ENCODE measurements at places on chromosomes 16 and 17.

DNA sequence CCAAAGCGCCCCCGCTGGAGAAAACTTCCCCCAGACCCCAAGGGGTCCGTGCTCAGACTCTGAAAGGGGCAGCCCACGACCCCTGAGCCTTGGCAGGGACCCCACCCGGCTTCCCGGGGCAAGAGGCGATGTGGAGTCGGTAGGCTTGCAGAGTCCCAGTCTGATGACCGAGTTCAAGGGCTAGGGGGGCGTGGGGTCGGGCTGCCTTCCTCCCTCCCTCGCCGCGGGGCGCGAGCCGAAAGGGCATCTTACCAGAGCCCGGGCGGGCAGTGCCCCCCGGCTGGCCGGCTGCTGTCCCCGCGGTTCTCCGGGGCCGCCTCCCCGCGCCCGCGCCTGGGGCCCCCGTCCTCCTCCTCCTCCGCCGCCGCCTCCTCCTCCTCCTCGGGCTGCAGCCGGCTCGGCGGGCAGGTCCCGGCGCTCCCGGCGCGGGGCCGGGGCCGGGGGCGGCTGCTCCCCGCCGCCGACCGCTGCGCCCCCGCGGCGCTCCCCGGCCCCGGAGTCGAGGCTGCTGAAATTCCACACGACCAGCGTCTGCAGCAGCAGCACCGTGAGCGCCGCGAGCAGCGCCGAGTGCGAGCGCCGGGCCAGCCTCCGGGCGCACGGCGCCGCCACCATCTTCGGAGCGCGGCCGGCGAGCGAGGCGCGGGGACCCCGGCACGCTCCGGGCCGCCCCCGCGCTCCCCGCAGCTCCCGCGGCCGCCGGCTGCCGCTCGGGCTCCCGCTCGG is 415 bp downstream of the XYLT1 start:
- DNase-seq = no peak

GRCh38 chr16:89458551-89458950 is 31.8 kb downstream of the ANKRD11 start:
- DNase-seq = no peak

DNA sequence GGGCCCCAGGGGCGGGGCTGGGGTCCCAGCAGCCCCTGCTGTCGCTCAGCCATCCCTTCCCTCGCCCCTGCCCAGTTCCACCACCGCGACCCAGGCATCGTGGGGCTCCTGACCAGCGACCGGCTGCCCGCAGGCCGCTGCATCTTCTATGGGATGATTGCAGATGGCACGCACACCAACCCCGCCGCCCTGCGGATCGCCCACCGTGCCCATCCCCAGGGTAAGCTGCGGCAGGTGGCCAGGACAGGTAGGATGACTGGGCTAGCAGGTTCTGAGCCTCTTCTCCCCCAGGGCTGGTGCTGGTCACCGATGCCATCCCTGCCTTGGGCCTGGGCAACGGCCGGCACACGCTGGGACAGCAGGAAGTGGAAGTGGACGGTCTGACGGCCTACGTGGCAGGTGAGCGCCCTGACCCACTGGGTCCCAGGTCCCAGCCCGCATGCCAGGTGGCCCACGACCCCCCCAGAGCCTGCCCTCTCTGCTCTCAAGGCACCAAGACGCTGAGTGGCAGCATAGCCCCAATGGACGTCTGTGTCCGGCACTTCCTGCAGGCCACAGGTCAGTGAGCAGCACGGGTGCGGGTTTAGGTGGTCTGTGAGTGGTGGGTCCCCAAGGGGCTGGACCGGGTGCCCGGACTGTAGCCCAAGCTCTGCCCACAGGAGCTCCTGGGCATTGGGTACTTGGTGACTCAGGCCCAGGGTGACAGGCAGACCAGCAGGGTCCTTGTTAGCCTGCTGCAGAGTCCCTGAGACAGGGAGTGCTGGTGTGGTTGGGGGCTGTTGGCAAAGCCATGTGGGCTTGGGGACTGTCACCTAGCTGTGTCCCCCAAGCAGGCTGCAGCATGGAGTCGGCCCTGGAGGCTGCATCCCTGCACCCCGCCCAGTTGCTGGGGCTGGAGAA is 2.8 kb downstream of the CEMP1 start:
- DNase-seq = no peak

- peak; percentile 48 for DNase-seq
Observed at GRCh38 chr17:40251576-40251975, 32.5 kb downstream of the WIPF2 start.

GRCh38 chr16:13969711-13970110 is 49.8 kb downstream of the ERCC4 start:
- no peak for DNase-seq

DNA sequence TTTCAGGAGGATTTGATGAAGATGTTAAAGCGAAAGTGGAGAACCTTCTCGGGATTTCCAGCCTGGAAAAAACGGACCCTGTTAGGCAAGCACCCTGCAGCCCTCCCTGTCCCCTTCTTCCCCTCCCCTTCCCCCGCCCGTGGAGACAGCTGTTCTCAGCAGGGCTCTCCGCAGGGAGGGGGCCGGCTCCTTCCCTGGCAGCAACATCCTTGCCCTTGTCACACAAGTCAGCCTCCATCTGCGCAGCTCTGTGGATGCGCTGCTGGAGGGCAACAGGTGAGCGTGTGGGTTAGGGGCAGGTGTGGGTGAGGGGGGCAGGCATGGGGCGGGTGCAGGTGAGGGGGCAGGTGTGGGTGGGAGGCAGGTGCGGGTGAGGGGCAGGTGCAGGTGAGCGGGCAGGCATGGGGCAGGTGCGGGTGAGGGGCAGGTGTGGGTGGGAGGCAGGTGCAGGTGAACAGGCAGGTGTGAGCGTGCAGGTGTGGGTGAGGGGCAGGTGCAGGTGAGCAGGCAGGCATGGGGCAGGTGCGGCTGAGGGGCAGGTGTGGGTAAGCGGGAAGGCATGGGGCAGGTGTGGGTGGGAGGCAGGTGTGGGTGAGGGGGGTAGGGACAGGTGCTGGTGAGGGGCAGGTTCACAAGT is 9.4 kb downstream of the CYBC1 start:
- no peak for DNase-seq

DNA sequence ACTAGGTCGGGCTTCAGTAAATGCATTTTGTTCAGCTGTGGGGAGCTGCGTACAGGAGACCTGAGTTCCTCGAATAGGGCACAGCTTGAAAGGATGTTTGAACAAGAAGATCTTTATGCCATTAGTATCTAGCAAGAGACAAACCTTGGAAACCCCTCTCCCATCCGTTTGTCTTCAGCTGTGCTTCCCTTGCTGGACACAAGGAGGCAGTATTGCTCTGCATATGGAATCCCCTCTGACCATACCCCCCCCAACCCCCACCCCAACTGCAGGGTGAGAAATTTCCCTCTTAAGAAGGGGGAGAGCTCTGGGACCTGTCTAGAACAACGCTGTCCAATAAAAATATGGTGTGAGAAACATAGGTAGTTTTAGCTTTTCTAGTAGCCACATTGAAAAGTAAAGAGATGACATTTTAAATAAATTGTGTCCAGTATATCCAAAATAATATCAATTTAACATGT is 1.6 kb downstream of the MRM1 start:
- peak; percentile 88 for DNase-seq

GRCh38 chr16:73166441-73166851 is 118.5 kb upstream of the ZFHX3 start:
- no peak for DNase-seq

DNA sequence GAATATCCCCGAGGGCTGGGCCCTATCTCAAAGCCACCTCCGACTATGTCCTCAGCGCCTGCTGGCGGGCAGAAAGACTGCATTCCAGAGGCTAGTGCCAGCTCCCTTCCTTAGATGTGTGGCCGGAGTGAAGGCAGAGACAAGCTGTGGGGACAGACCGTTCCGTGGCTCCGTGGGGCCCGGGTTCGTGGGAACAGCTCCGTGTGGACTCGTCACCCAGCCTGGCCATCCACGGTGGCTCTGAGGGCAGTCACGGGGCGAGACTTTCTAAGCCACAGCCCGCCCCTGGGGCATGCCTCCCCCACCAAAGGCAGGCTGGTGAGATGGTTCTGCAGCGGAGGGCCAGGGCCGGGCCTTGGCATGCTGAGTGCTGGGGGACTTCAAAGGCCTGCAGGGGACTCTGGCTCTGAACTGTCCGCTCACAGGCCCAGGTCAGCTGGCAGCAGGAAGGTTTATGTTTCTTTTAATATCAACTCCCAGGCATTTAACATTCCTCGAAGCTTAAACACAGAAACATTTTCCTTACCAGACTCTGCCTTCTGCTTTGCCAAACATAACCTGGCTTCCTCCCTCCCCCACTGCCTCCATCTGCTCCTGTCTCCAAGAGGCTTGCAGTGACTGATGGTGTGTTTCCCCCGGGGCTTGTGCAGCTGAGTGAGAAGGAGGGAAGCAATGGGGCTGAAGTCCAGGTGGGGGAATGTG is 50.4 kb downstream of the TIMM22 start:
- no peak for DNase-seq

DNA sequence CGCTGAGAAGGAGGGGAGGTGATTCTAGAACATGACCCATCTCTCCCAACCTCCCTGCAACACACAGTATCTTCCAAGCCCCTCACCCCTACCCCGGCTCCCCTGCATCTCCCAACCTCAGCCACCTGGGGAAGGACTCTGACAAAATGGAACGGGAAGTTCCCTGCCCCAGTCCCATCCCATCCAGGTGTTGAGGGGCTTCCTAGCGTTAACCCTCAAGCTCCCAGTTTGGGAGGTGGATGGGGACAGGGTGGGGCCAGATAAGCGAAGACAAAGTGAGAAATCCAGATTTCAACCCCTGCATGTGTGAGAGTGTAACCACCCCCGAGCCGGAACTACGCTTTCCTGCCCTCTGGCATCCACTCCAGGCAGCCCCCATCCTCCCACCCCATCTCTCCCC is 1.8 kb downstream of the ZSCAN10 start:
- no peak for DNase-seq

GRCh38 chr16:62929593-62929992 is 893.4 kb upstream of the CDH8 start:
- DNase-seq = no peak

GRCh38 chr17:73495641-73496040 is 148.6 kb downstream of the SDK2 start:
- DNase-seq = no peak

DNA sequence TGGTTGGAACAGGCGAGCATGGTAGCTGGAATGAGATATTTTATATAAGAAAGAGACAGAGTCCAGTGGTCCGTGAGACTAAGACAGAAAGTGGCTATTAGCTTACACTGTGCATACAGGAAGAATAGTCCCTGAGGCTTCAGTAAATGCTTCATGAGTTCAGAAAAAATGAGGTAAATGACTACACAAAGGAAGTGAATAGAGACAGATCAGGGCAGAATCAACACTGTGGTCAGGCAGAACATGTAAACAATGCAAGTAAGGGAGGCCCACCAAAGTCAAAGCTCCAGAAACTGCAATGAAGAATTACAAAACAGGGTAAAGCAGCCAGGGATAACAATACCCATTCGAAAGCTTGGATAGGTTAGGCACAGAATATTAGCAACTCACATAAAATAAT is 4.8 kb downstream of the ABCA10 start:
- no peak for DNase-seq

DNA sequence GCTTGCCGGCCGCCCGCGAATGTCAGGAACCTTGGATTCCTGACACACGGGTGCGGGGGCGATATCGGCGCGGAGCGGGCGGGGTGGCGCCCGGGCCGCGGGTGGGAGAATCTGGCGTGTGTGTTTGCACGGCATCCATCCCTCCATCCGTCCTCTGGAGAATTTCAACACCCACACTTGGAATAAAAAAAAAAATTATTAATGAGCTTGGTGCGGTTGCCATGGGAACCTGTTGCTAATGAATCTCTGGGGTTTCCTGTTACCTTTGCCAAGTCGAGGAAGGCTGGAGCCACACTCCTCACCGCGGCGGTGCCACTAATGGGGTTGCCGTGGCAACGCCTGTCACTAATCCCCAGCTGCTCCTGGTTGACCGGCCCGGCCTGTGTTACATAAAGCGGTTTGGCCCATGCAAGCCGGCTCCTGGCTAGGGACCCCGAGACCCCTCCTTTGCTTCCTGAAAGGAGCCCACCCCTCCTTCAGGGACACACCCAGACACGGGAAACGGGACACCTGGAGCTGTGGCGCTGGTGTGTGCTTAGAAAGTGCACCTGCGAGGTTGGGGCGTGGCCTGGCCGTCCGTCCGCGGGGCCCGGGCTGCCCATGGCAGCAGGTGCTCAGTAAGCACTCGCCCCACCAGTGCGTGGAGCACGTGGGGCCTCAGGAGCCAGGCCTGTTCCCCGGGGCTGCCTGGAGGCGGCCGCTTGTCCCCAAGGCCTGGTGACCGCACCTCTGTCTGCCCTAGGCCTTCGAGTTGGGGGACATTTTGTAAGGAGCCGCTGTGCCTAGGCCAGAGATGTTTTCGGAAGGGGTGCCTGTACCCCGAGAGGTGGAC is 14.6 kb downstream of the CACNA1H start:
- no peak for DNase-seq

- DNase-seq = no peak
Observed at GRCh38 chr17:29753845-29754439, 131.2 kb upstream of the CORO6 start.

- peak; percentile 43 for DNase-seq
Observed at GRCh38 chr16:4016658-4017057, 99.6 kb downstream of the ADCY9 start.

DNA sequence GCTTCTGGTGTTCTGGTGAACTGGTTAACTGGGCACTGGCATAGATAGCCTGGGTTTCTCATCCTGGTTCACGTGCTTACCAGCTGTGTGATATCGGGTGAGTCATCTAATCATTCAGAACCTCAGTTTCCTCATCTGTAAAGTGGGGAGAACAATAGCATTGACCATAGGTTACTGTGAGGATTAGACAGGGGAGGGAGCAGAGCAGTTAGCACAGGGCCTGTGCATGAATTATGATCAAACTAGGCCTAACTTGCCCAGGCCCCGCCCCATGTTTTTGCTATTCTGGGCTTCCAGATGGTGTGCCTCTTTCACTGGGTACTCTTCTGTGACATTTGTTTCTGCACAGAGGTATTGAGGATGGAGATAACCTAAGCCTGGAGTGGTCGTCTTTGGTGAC is 4.6 kb upstream of the KLHL36 start:
- DNase-seq = no peak

DNA sequence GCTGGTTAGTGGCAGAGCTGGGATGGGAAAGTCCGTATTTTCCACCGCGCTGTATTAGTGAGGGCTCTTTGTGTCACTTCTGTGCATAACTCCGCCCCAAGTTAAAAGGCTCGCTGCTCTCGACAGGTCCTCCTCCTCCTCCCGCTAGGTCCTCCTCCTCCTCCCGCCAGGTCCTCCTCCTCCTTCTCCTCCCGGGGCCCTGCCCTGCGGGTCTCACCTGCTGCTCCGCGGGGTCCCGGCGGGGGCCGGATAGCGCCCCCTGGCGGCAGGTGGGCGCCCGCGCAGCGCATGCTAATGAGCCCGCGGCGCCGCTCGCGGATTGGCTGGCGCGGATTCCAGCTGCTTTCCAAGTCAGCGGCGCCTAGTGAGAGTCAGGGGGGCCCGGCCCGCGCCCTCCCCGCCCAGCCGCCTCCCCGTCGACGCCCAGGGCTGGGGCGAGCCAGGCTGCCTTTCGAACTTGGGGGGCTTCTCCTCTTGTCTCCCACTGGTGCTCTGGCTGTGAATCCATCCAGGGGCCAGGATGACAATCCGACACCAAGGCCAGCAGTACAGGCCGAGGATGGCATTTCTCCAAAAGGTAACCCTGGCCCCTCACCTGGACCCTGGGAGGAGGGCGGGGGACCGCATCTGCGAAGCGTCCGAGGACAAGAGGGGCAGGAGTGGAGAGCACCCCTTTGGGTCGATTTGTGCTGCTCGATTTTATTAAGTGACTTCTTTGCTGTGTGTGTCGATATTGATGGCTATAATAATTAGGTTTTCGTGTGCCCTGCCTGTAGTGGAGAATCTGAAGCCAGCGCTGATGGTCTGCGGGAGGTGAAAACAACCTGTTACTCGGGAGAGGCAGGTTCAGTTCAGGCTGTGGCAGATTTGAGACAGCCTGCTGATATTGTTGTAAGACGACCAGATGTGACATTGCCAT is at the start of gene RGS9:
Gene RGS9, plus strand, starts transcription at position 350 of the 919 bp plus-strand sequence. Its CDS starts 171 bp downstream, at position 521.
- peak; percentile 81 for DNase-seq

- DNase-seq = no peak
Observed at GRCh38 chr17:48530208-48530886, 464 bp downstream of the HOXB1 start.
